Activated CD4-positive, alpha-beta T cell treated with anti-CD3 and anti-CD28 coated beads for 36 hours (primary cell): ENCODE measurements at places on chromosomes 16 and 17. TPM values are rescaled to one million over a fixed set of nuclear protein-coding genes. Genes with fewer than 3 reads are reported as not detected.
A peak's percentile ranks its signal among the peaks of the same experiment; 100 is the strongest.

- no peak for DNase-seq
Measured at GRCh38 chr16:73781297-73781696, 515.3 kb upstream of the PSMD7 start.

DNA sequence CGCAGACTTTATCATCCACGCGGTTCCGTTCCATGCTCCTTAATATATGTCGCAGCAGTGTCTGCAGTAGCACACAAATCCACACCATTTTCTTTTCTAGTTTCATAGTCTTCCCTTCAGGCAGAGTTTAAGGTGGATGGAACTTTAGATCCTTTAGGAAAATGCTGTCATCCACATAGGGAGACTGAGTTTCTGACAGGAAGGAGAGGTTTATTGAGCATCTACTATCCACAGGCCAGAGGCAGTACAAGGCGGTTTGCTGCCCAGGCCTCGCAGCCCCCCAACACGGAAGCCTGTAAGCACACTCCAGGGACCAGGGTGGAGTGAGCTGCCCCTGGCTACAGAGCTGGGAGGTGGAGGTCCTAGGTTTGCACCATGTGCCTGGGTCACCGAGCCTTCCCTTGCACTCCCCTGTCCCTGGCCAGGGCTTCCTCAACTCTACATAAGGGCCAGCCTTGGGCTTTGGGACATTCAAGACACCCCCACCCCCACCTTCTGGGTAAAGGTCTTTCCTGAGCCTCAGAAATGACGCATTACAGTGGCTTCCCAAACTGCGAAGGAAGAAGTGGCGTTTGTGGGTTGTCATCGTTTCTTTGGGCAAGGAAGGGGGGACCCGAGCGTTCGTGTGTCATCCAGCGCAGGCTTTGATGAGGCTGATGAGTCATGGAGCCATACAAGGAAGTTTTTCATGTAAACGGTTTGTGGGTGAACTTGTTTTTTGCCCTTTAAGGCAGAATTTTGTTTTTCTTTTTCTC lies 146.5 kb upstream of the PLCG2 start:
- DNase-seq, result peak; percentile 90

DNA sequence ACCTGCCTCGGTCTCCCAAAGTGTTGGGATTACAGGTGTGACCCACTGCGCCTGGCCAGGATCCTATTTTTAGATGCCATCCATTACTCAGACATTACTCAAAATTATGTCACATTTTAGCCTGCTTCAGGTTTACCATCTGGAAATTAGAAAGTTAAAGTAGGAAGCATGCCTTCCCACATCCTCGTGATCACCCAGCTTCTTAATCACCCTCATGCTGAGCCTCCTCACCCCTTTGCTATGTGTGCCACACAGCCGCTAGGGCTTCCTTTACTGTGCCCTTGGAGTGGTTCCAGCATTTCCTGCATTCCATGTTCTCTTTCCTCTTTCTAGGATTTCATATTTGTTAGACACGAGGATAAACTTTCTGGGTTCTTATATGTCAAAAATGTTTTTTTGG lies 9.3 kb downstream of the ADORA2B start:
- no peak for DNase-seq

The ERBB2 gene
- 6.0 TPM for total RNA-seq

The TIMM22 gene
- 9.8 TPM for total RNA-seq

The ACSM2A gene
- total RNA-seq, result 0.11 TPM

The SLC26A11 gene
- total RNA-seq, result 4.9 TPM

The SF3B3 gene
- 545 TPM for total RNA-seq
